ENCODE measurements at places on chromosomes 6 and 20.

DNA sequence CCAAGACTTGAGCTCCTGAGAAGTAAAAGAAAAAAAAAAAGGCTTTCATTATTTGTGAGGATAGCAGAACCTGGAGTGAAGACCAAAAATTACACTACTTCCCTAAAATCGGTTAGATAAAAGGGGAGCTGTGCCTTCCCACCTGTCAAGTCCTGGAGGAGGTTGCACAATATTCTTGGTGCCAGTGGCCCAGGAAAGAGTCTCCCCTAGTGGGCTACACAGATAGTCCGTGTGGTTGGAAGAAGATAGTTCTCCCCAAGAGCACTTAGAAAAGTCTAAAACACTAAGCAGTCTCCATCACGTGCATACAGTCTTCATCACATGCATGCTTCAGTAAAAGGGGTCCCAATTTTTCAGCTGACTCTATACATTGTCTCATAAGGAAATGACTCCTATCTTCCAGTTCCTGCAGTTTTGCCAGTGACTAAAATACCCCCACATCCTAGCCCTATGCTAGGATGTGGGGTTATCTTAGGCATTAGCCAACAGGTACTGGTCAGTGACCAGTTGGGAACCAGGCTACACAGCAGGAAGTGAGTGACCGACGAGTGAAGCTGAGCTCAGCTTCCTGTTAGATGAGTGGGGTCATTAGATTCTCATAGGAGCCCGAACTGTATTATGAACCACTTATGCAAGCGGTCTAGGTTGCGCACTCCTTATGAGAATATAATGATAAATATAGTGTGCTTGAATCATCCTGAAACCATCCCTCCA is 199.5 kb upstream of the FAM83B start:
- DNase-seq: no peak

- DNase-seq: no peak
These were observed 44.8 kb downstream of the RIPOR2 start for GRCh38 chr6:24891004-24891403.

GRCh38 chr20:62978561-62978943 is 26.0 kb downstream of the SLC17A9 start:
- DNase-seq: no peak

DNA sequence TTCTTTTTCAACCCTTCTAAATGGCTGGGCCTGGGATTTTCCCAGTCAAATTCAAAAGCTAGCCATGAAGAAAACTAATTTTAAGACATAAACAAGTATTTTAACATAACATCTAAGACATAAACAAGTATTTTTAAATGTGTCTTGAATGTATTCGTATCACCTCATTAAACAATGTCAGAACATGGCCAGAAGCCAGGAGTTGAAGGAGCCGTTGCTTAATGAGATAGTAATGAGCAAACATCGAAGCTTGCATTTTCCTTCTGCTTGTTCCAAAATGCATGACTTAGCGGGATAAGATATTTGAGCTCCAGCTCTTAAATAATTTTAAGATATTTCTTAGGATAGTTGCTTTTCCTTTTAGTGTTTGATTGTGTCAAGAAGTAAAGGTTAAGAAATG is 4.2 kb upstream of the RNF182 start:
- no peak for DNase-seq

DNA sequence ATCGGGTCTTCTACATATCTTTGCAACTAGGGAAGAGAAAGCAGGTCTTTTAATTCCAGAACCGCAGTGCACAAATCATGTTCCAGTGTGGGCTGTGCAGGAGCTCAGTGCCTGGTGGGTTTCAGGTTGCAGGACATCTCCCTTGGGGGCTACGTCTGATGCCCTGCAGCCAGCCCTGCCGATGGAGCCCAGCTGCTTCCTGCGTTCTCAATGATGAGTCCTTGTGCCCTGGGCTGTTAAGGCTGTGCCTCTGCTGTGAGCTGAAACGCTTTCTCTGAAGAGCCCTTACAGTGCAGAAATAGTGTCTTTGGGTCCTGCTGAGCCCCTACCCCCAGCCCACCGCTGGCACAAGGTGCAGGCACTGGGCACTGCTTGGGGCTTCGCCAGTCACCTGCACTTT is 192.9 kb downstream of the SYNDIG1 start:
- DNase-seq: no peak

DNA sequence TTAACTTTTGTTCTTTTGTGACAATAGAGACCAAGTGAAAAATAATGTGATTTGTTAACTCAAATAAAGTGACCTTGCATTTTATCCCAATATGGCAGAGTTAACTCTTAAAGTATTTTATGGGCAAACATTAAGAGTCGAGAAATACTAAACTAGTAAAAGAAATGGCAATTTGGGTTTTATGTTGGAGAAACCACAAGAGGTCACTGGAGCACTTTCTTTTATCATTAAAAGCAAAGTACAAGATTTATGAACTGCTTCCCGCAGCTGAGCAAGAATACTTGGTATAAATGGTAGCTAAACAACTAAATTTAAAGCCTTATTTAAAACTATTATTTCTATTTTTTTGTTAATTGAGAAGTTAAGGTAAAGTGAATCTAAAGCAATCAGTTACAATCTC is 33.5 kb upstream of the MCM9 start:
- no peak for DNase-seq

DNA sequence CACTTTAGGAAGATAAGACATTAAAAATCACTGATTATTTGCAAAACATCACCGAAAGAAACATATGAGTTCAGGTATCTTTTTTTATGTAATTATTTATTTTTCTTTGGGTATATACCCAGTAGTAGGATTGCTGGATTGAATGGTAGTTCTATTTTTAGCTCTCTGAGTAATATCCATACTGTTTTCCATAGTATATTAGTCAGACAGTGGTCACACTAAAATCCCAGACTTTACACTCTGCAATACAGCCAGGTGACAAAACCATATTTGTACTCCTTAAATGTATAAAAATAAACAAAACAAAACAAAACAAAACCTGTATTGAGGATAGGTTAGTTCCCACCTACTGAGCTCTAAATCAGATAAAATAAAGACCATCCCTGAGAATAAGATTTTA is 1024.3 kb upstream of the EYS start:
- DNase-seq: no peak

DNA sequence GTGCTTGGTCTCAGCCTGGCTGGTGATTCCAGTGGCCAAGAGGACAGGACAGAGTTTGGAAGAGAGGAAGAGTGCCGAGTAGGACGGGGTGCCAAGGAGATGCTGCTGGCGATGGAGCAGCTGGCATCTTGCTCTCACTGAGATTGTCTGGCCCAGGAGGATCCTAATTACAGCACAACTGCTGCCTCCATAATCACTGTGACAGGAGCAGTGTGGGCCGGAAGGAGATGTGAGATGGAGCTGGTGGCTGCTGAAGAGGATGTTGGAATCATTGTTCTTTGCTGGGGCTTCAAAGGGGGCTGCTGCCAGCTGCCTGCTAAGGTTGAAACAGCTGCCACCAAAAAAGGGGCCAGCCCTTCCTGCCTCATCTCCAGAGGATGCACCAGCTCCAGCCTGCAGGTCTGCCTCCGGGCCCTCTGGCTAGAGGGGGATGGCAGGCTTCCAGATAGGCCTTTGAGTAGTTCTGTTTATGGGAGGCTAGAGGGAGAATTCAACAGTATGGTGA is 214.4 kb downstream of the RNF144B start:
- DNase-seq: no peak

Data from esophagus squamous epithelium (tissue), 5 donors.